ENCODE measurements at places on chromosomes 3 and 15. TPM values are rescaled to one million over a fixed set of nuclear protein-coding genes. Genes with fewer than 3 reads are reported as not detected.

DNA sequence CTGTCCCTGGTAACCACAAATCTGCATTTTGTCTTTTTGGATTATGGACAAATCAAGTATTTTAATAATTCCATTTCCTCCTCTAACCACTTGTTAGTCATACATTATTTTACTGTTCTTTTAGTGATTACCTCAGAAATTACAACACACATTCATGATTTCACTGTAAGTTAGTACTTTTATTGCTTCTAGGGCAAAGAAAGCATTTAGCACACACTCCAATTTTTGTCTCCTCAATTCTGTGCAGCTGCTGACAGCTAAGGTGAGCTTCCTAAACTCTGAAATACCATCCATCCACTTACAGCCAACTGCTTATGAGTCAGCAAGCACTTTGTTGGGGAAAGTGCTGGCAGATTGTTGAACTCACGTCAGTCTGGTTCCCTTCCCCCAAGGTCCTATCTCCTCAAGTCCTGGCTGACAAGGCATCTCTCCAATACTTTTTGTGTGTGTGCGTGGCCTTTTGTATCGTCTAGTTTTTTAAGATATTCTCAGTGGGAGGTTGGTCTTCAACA lies 49.4 kb upstream of the TNFAIP8L3 start:
- no peaks in the 10 kb centered on the region for H3K27me3 ChIP-seq
- no peak for DNase-seq
- H3K36me3 ChIP-seq = no peaks in the 10 kb centered on the region
- no peak overlapping the region for H3K27ac ChIP-seq
- H3K4me1 ChIP-seq = no peaks in the 10 kb centered on the region

GRCh38 chr3:140122183-140122582 lies 187.2 kb downstream of the CLSTN2 start:
- H3K27ac ChIP-seq = no peak overlapping the region
- no peaks in the 10 kb centered on the region for H3K4me1 ChIP-seq
- no peaks in the 10 kb centered on the region for H3K27me3 ChIP-seq
- no peak overlapping the region for H3K4me3 ChIP-seq
- DNase-seq = no peak

Gene PRSS50
- 0.46 TPM for total RNA-seq

Gene ACTC1
- not detected for total RNA-seq

DNA sequence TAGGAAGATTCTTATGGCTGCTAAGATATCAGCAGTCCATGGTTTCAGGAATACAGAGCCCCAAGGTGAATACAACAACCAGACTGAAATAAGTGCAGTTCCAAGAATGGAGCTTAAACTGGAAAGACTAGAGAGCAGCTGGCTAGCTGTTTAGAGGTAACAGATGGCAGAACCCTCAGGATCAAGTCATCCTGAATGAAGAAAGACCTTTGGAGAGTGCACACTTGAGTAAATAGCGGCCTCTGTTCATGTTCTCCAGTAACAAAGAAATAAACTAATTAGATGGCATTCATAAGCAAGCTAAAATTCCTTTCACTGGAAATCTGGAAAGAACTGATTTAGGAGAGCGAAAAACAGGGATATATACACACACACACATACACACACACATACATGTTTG lies 968.4 kb downstream of the FHIT start:
- no peak for DNase-seq
- no peaks in the 10 kb centered on the region for H3K4me1 ChIP-seq
- no peak overlapping the region for H3K27ac ChIP-seq
- H3K4me3 ChIP-seq = no peak overlapping the region
- no peaks in the 10 kb centered on the region for H3K36me3 ChIP-seq
- no peaks in the 10 kb centered on the region for H3K27me3 ChIP-seq

DNA sequence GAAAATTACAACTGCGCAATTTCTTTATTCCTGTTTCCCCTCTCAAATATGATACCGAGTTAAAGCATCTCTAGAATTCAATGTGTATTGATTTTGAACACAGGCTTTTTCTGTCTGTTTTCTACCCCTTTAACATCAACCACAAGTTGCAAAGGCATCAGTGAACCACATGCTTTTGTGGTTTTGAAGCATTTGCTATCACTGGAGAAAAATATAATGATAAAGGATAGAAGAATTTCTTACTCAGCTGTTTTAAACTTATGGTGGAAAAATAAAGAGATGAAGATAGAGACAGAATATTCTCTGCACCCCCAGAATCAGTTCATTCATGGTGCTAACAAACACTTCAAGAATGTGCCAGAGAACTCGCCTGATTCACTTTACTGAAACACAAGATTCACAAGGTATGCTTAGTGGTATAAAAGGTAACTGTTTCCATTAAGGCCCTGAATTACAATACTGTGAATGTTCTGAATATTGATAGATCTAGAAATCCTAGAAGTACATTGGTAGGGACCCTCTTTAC lies 9.5 kb upstream of the DPPA4 start:
- H3K36me3 ChIP-seq = no peaks in the 10 kb centered on the region
- H3K27me3 ChIP-seq = no peaks in the 10 kb centered on the region
- no peak overlapping the region for H3K4me3 ChIP-seq
- H3K27ac ChIP-seq = no peak overlapping the region
- H3K4me1 ChIP-seq = no peaks in the 10 kb centered on the region
- no peak for DNase-seq

DNA sequence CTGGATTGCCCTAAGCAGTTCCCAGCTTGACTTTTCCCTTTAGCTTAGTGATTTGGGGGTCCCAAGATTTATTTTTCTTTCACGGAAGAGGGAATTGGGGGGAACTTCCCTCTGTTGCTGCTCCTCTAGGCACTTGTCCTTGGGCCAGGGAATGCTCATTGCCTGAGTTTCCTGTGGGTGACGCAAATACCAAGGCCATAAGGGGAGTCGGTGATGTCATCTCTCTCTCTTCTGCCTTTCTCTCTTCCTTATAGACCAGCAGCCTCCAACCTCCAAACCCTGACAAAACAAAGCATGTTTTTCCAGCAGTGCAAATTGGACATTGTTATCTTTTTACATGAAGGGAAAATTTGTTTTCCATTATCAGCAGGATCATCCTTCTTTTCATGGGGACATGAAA lies 120.2 kb downstream of the ITPR1 start:
- no peak overlapping the region for H3K4me3 ChIP-seq
- no peaks in the 10 kb centered on the region for H3K27me3 ChIP-seq
- no peaks in the 10 kb centered on the region for H3K4me1 ChIP-seq
- no peak for DNase-seq
- H3K36me3 ChIP-seq = no peaks in the 10 kb centered on the region
- no peak overlapping the region for H3K27ac ChIP-seq

DNA sequence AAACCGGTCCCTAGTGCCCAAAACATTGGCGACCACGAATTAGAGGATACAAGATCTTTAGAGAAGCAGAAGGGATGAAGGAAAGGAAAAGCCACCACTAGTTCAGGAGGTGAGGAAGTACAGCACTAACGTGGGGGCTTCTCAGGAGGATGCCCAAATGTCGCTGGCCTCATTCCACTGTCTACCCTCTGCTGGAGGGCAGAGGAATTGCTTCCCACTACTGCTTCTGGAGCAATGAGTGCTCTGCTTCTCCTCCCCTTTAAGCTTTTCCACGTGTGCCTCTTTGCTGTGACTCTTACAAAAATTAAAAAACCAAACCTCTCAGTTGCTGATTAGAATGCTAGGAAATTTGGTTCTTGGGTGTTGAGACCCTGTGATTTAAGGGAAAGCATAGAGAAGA lies 281.3 kb downstream of the CLSTN2 start:
- no peak overlapping the region for H3K4me3 ChIP-seq
- DNase-seq = no peak
- no peaks in the 10 kb centered on the region for H3K27me3 ChIP-seq
- no peak overlapping the region for H3K27ac ChIP-seq
- H3K36me3 ChIP-seq = no peaks in the 10 kb centered on the region
- H3K4me1 ChIP-seq = no peaks in the 10 kb centered on the region

GRCh38 chr3:52246728-52247408 lies 1.3 kb downstream of the PPM1M start:
- H3K27me3 ChIP-seq = no peaks in the 10 kb centered on the region
- H3K36me3 ChIP-seq = no peaks in the 10 kb centered on the region
- H3K4me3 ChIP-seq = peak overlapping the region; percentile 73
- peak overlapping the region; percentile 93 for H3K27ac ChIP-seq

- no peaks in the 10 kb centered on the region for H3K27me3 ChIP-seq
- no peaks in the 10 kb centered on the region for H3K4me1 ChIP-seq
- no peak overlapping the region for H3K27ac ChIP-seq
- no peak overlapping the region for H3K4me3 ChIP-seq
- DNase-seq = no peak
These were observed 82.4 kb upstream of the PRR23C start for GRCh38 chr3:139127101-139127500.

DNA sequence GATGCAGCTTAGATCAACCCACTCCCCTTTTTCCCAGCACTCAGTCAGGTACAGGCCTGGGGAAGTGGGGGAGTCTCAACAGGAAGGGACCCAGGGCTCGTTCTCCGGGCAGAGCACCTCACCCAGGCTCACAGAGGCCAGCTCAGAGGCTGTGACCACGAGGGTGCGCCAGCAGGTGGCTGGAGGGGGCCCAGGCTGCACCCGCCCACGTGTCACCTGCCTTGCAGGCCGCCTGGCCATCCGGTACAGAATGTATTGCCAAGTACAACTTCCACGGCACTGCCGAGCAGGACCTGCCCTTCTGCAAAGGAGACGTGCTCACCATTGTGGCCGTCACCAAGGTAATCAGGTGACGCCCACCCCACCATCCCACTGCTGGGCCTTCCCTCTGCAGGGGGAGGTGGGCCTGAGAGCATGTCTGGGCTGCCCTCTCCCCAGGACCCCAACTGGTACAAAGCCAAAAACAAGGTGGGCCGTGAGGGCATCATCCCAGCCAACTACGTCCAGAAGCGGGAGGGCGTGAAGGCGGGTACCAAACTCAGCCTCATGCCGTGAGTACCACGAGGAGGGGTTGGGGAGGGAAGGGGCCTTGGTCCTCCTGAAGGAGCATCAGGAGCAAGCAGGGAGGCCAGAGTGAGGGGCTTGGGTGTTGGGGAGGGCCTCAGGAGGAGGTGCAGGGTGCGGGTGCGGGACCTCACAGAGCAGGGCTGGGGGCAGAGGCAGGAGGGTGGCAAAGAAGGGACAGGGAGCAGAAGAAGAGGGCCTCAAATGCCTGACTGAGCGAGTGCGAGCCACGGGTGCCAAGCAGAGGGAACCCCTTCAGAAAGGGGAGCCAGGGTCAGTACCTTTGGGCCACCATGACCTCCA lies 14.0 kb upstream of the LMAN1L start:
- peaks cover 8% of the 10 kb centered on the region for H3K4me1 ChIP-seq
- peaks cover 11% of the 10 kb centered on the region for H3K36me3 ChIP-seq

DNA sequence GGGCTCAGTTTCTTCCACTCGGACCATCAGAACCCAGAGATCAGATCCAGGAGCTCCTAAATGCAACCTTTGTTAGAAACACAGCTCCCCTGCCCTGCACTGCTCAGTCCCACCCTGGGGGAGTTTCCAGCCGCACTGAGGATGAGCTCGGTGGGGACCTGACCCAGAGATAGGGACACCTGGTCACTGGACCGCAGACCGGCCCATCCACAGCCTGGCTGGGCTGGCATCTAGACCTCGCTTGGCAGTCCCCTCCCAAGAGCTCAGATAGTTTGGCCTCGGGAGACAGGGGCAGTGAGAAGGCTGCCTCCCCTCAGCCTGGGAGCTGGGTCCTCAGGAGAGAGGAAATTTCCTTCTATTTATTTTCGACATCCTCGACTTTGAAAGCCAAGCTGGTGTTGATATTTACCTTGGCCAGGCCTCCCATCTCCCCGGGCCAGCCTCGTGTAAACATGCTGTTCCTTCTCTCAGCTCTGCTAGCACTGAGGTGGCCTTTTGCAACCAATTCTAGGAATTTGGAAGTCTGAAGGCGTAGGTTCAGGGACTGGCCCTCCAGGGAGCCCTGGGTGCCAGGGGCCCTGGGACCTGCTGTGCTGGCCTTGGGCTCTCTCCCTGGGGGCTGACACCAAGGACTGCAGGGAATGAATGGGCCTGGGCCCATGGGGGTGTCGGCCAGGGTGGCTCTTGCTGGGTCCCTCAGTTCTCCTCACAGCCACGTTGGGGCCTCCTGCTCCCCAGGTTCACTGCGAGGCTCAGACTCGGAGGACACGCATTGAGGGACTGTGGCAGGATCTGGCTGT lies 90.1 kb downstream of the VGLL4 start:
- H3K4me1 ChIP-seq = peaks cover 31% of the 10 kb centered on the region
- no peak for DNase-seq
- H3K27ac ChIP-seq = peak overlapping the region; percentile 55
- peaks cover 38% of the 10 kb centered on the region for H3K36me3 ChIP-seq

DNA sequence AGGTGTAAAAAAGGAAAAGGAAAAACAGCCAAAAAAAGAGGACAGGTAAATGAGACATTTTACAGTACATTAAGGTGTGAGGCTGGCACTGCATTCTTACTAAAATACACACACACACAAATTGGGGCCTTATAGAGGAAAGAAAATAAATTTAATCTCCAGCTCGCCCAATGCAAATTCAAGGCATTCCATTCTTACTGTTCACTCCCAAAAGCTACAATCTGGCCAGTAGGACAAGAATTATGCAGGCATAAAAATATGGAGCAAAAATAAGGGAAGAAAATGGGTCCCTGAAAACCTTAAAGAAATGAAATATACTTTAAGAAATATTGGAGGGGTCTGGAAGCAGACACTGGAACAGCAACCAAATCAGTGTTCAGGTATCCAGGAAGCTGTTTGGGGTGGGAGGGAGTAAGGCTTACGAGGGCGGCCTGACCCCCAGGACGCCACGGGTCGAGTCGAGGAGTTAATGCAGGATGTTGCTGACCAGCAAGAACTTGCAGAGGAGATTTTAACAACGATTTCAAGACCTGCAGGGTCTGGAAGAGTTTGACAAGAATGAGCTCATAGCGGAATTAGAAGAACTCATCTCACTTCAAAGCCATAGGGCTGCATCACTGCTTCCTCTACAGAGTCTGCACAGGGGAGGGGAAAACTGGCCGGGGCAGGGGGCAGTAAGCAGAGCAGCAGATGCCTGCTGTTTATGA lies 245.5 kb downstream of the TBL1XR1 start:
- peak; percentile 5 for DNase-seq
- H3K4me1 ChIP-seq = peaks cover 6% of the 10 kb centered on the region
- H3K27ac ChIP-seq = no peak overlapping the region
- no peaks in the 10 kb centered on the region for H3K36me3 ChIP-seq

GRCh38 chr15:70077188-70078147 lies 20.2 kb downstream of the TLE3 start:
- H3K27me3 ChIP-seq = no peaks in the 10 kb centered on the region
- peak; percentile 69 for DNase-seq
- H3K27ac ChIP-seq = no peak overlapping the region
